HTR-8/SVneo (cell line): ENCODE measurements at places on chromosomes 6 and 20.

DNA sequence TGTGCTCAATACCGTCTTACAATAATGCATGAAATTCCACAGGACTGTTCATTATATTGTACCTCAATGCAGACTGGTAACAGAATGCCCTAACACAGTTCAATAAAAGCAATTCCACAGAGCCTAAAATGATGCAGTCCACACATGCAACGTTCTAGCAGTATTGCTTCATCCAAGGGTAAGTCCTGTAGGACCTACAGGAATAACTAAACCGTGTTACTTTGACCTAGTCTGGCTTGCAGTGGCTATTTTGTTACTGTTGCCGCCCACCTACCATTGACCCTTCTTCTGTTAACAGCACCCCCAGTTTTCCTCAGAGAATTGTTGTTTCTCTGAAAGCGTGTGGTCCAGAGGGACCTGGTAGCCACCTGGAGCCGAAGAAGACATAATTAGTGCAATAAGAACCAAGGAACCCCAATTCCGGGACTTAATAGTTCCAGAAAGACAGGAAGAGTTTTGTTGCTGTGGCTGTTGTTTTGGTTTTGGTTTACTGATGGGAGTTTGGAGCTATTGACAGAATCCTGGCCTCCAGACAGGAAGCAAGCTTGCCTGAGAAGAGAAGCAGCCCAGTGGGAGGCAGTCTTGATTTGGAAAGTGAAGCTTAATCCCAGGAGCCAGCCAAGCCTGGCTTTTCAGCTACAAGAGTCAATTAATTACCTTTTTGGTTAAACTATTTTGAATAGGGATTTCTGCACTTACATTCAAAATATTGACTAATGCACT lies 91.3 kb downstream of the FRK start:
- DNase-seq: no peak

DNA sequence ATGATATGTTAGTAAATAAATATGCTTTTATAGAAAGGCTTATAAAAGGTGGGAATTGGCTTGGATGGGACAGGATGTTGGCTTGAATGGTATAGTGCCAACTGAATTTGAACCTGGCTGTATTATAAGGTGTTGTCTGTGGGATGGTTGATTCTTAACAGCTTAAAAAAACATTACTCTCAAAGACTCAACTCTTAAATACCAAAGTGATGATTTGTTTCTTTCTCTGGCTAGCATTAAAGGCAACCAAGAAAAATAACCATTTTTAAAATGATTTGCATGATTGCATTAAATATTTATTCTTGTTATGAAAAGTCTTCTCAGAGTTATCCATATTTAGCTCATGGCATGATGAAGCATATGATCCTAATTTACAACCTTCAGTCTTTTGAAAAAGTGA lies 216.2 kb downstream of the RIMS1 start:
- DNase-seq: no peak

GRCh38 chr6:11632231-11632630 lies 94.7 kb downstream of the TMEM170B start:
- no peak for DNase-seq

DNA sequence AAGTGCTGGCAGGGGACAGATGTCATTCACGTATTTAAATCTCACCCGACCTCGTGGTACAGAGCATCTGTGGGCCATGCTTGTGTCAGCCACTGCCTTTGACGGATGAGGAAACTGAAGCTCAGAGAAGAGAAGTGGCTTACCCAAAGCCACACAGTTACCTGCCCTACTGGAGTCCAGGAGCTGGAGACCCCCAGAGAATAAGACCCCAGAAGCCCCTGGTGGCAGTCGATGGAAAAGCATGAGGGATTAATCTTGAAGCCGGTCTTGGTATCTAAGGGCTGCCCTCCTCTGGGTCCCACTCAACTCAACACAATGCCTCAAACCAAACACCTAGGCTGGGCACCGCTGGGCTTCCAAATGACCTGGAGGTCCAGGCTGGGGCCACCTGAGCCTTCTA lies 83.1 kb downstream of the GRM4 start:
- no peak for DNase-seq

DNA sequence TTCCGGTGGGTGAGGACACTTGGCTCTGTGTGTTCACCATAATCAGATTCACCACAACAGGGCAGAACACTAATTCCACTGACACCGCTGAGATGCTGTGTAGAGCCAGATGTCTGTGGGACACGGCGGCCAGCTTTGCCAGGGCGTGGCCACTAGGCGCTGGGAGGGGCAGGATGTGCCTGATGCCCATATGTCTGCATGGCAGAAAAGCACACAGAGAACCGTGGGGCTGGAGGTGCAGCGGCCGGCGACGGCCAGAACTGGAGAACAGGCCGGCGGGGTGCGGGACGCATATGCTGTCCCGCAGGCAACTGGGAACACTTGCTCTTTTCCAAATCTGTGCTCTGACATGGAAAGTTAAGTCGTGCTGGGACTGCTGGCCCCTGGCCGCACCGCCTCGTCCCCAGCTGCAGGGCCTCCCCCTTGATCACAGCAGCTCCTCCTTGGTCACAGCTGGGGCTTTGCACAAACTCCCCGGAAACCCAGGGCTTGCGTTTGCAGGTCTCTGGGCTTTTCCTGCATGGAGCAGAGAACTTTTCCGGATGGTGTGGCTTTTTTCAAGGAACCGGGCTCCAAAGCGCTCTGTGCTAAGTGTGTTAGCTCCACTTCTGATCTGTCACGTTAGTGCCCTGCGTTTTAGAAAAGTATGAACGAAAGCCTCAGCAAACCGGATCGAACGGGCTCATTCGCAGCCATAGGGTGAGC lies 31.1 kb downstream of the NTSR1 start:
- DNase-seq: no peak

DNA sequence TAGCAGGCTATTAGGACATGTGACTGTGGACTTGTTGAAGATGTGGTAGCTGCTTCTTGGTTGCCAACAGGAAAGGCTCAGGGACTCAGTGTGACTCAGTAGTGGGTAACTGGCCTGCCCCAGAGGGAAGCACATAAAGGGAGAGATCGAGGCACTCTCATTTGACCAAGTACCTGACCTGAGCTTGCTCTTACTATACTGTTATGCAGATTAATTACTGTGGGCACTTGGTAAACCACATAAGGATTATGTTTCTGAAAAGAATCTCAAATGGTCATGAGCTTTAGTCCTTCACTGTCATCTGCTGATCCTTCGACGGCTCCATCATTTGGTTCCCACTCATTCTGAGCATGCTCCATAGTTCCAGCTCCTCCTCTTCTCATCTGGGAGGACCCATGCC lies 48.2 kb upstream of the RPL7L1 start:
- no peak for DNase-seq

DNA sequence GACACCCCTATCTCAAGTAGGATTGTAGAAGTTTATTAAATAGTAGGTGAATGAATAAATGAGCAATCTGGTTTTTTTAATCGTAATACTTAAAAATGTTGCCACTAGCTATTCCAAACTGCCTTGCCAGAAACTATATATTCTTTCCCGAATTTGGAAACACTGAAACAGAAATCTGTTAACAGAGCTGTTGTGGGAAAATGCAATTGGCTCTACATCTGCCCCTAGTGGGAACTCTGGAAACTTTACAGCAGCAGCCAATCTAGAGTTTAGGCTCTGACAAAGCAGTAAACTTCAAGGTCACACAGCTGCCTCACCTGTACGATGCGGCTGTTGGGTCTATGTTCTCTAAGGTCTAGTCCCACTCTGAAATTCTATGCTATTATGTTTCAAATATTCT lies 41.7 kb downstream of the SYNE1 start:
- no peak for DNase-seq

DNA sequence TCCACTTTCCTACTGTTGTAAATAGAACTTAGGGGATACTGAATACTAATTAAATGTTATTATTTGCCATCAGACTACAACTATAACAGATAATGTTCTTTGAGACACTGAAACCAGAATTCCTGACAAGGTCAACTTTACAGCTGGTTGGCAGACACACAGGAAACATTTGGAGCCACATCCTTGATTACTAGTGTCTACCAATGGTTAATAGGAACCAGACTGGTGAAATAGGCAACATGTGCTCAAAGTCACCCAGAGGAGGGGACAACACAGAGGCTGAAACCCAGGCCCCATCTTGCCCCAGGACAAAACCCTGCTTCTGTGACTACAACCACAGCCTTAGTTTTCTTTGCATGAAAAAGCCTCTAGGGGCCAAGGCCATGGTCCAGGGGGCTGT lies 47.8 kb upstream of the NT5E start:
- no peak for DNase-seq

GRCh38 chr20:50652702-50653294 lies 38.5 kb downstream of the RIPOR3 start:
- DNase-seq: no peak

GRCh38 chr20:23622839-23623343 lies 14.9 kb downstream of the CST3 start:
- peak; percentile 67 for DNase-seq

GRCh38 chr6:47078991-47079390 lies 36.9 kb upstream of the ADGRF1 start:
- DNase-seq: no peak

DNA sequence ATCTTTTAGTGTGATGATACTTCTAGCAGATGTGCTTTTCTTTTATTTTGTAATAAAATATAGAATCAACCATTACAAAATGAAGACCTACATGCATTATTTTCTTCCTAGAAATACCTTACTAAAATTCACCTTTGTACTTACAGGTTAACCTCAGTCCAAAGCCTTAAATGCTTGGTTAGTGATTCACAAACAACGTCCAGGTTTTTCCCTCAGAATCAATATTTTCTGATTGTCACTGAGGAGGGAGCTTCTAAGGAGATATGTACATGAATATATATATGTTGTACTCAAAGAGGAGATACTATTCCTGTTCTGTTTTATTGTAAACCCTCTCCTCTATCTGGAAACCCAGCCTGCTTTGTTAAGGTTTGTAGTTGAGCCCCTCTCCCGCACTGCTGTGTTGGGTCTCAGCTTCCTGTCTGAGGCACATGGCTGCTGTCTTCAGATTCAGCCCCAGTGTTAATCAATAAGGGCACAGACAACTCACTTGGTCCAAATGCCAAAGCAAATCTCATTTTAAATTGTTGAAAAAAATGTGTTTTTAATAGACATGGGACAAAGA lies 33.9 kb upstream of the HS3ST5 start:
- no peak for DNase-seq

DNA sequence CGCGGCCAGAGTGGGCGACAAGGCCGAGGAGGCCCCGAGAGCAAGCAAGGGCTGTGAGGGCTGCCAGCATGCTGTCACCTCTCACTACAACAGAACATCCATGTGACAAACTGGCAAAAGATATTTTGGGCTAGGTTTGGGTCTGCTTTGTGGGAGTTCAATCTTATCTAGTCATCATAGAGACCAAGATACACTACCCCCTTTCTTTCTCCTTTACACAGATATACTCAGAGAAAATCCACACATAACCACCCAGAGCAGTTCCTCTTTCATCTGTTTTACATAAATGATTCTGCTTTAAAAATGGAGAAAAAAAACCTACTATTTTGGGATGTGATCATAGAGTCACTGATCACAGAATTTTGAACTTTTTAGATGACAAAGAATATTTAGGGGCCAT lies 16.8 kb downstream of the SOX4 start:
- no peak for DNase-seq

- DNase-seq: no peak
These were observed 99.8 kb downstream of the SNAP25 start for GRCh38 chr20:10318291-10319024.

GRCh38 chr20:34863421-34863965 lies 9.2 kb downstream of the GGT7 start:
- no peak for DNase-seq

DNA sequence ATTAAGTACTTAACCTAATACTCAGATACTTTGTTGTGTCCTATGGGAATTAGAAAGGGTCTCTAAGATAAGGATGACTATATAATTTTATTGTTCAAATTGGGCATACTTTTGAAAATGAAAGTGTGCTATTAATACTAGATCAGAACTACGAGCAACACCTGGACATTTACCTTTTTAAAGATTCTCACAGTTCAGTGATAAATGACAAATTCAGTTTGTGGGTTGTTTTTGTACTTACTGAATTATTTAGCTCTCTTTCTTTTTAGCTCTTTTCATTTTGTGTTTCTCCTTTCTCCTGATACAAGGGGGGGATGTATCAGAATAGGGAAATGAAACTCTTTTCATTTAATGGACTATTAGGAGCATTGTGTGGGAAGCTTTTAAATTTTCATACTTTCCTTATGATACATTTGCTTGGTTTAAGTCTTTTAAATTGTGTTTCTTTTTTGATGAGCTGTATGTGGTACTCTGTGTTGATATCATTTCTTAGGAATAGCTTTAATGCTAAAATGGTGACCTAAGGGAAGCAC lies 47.5 kb downstream of the PHF3 start:
- DNase-seq: no peak

DNA sequence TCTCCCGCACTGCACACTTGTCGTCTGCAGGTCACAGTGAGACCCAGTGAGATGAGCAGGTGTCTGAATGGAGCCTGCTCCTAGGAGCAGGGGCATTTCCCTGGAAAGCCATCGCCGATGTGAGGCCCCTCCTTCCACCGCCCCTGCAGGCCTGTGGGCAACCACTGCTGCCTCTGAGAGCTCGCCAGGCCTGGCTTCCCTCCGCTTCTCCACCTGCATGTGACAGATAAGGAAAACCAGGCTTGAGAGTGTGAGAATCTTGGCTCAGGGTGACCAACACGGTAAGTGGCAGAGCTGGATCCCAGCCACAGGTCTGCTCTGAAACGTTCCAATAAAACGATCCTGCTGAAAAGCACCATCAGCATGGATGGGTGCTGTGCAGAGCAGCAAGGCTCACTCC lies 332.8 kb downstream of the CDH4 start:
- DNase-seq: no peak

- DNase-seq: no peak
These were observed 79.7 kb downstream of the SMLR1 start for GRCh38 chr6:130906736-130907381.

GRCh38 chr6:159880412-159880975 lies 10.3 kb upstream of the MAS1 start:
- no peak for DNase-seq

- DNase-seq: peak; percentile 10
These were observed 77.1 kb downstream of the LMBRD1 start for GRCh38 chr6:69719602-69720193.

- DNase-seq: peak; percentile 22
These were observed 331.8 kb downstream of the RIMS1 start for GRCh38 chr6:72218125-72218524.
